Activated naive CD8-positive, alpha-beta T cell treated with anti-CD3 and anti-CD28 coated beads for 36 hours (primary cell): ENCODE measurements at places on chromosomes 7 and 10. TPM values are rescaled to one million over a fixed set of nuclear protein-coding genes. Genes with fewer than 3 reads are reported as not detected.

MARVELD1 gene
- 5.5 TPM for total RNA-seq

VAX1 gene
- not detected for total RNA-seq

CPN1 gene
- not detected for total RNA-seq

H2BK1 gene
- not detected for total RNA-seq

ADARB2 gene
- total RNA-seq = not detected

CC2D2B gene
- total RNA-seq = not detected

GDF10 gene
- 4.1 TPM for total RNA-seq

SLC26A3 gene
- total RNA-seq = not detected

XRCC2 gene
- total RNA-seq = 21.4 TPM

PVRIG gene
- 33.4 TPM for total RNA-seq

KLF14 gene
- total RNA-seq = not detected

CCL24 gene
- not detected for total RNA-seq

GFRA1 gene
- not detected for total RNA-seq

MKI67 gene
- 210 TPM for total RNA-seq

CTNNA3 gene
- not detected for total RNA-seq
